ENCODE measurements at places on chromosomes 3 and 15.

GRCh38 chr3:1499694-1500093 is 406.9 kb downstream of the CNTN6 start:
- no peak for DNase-seq

GRCh38 chr15:88028024-88028423 is 228.5 kb downstream of the NTRK3 start:
- DNase-seq: no peak

GRCh38 chr15:45093013-45093412 is 21.0 kb downstream of the DUOX2 start:
- no peak for DNase-seq

- no peak for DNase-seq
Measured at GRCh38 chr15:52673734-52674133, 5.5 kb downstream of the ATOSA start.

DNA sequence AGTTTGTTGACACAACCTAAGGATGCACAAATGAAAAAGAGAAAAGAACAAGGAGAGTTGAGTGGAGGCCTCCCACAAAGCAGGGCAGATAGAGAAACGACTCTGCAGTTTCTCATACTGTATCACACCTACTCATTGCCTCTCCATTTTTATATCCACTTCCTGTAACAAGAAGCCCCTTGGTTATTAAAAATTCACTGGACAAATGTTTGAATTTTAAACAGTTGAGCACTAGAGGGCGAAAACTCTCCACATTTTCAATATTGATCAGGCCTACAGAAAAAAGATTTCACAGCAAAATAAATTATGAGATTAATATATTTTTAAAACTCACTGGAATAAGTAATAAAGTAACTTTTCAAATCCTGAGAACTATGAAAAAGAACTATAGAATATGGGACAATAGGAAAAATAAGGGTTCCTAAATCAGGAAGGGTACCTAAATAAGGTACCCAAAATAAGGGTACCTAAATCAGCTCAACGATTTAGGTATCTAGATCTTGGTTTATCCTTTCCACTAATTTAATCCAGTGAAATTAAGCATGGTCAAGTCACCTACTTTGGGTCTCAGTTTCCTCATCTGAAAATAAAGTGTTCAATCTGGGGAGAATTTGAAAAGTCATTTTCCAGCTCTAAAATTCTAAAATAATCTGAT is 47.0 kb upstream of the PPIB start:
- DNase-seq: no peak

- DNase-seq: no peak
Measured at GRCh38 chr3:62653796-62654195, 221.4 kb downstream of the CADPS start.

GRCh38 chr15:55990516-55990915 is 2.9 kb downstream of the NEDD4 start:
- no peak for DNase-seq

- DNase-seq: no peak
Measured at GRCh38 chr3:120299403-120299802, 14.4 kb upstream of the GPR156 start.

DNA sequence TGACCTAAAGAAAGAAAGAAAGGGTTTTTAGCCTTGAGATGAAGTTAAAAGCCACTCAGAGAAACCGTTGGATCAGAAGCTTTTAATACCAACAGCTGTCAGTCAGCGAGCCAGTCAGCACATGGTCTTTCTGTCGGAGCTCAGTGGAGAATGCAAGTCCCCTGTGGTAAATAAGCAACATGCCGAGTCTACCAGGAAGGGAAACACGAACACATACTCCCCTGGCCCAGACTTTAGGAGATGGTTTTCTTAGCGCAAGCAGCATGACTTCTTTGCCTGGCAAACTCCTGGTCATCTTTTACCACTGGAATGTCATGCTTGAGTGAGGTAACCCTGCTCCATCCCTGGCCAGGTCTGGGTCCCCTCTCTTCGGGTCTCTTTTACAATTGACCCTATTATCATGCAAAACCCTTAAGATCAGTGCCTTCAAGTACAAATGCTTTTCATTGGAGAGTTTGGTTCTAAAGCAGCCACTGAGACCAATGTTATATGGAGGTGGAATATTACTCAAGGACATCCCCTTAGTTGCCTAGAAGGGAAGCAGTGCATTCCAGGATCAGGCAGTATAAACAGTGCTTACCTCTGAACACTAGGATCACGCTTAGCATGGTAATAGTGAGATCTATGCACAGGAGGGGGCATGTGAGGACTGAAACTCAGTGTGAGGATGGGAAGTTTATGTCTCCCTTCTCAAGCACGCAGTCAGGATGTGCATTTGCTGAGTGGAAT is 28.2 kb downstream of the SLCO3A1 start:
- DNase-seq: no peak

GRCh38 chr15:29220852-29221251 is 48.8 kb downstream of the NSMCE3 start:
- DNase-seq: peak; percentile 41

DNA sequence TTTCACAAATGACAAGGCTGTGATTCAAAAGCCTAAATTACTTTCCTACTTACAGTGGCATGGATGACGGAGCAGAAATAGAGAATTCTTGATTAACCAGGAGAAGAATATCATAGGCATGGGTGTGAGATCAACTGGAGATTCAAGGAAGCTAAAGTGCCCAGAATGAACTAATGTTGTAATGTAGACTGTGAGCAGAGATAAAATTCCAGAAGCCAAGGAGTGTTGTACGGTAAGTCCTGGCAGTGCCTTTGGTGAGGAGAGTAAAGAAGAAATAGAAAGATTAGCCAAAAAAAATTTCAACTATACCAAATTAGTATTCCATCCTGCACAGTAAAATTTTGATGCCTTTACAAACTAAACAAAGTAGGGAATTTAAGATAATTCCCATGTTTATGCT is 75.9 kb downstream of the ZBTB20 start:
- no peak for DNase-seq

- no peak for DNase-seq
Measured at GRCh38 chr3:195788711-195789581, 22.8 kb downstream of the MUC4 start.

Measured in cerebellar cortex (tissue), 1 donor.